T-helper 17 cell (primary cell): ENCODE measurements at places on chromosomes 11 and 22.

DNA sequence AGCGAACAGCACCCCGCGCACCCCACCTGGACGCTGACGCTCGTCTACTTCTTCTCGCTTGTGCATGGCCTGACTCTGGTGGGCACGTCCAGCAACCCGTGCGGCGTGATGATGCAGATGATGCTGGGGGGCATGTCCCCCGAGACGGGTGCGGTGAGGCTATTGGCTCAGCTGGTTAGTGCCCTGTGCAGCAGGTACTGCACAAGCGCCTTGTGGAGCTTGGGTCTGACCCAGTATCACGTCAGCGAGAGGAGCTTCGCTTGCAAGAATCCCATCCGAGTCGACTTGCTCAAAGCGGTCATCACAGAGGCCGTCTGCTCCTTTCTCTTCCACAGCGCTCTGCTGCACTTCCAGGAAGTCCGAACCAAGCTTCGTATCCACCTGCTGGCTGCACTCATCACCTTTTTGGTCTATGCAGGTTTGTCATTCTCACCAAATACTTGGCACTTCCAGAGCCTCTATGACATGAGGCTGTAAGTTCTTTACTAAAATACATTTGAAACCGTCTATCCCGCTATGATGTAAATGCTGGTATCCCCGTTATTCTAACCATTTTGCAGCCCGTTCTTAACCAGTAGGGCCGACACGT lies 535 bp downstream of the AQP11 start:
- H3K4me3 ChIP-seq = peak overlapping the region; percentile 92
- no peak for DNase-seq
- peaks cover 16% of the 10 kb centered on the region for H3K27me3 ChIP-seq
- H3K4me1 ChIP-seq = peaks cover 14% of the 10 kb centered on the region
- no peaks in the 10 kb centered on the region for H3K36me3 ChIP-seq

- no peaks in the 10 kb centered on the region for H3K36me3 ChIP-seq
- H3K27ac ChIP-seq = peak overlapping the region; percentile 43
- no peaks in the 10 kb centered on the region for H3K27me3 ChIP-seq
- H3K4me3 ChIP-seq = no peak overlapping the region
- H3K4me1 ChIP-seq = peaks cover 17% of the 10 kb centered on the region
These were observed 56.9 kb upstream of the ARFGAP3 start for GRCh38 chr22:42913874-42914510.

DNA sequence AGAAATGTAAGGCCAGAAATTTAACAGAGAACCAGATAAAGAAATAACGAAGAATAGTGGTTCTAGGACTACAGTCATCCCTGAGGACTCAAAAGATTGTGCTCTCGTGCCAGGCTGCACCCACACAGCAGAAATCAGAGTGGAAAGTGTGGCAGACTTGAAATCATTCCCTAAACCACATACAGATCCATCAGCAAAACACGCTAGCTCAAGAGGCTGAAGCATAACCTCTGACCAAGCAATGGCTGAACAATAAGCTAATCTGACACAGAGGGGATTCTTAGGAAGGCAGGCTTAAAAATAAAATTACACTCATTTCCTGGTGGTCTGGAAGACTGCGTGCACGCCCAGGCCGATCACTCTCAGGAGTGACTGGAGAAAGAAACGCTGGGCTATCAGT lies 19.0 kb downstream of the NCF4 start:
- no peak overlapping the region for H3K27ac ChIP-seq
- H3K36me3 ChIP-seq = peaks cover 12% of the 10 kb centered on the region
- DNase-seq = no peak
- no peaks in the 10 kb centered on the region for H3K27me3 ChIP-seq
- no peaks in the 10 kb centered on the region for H3K4me1 ChIP-seq

DNA sequence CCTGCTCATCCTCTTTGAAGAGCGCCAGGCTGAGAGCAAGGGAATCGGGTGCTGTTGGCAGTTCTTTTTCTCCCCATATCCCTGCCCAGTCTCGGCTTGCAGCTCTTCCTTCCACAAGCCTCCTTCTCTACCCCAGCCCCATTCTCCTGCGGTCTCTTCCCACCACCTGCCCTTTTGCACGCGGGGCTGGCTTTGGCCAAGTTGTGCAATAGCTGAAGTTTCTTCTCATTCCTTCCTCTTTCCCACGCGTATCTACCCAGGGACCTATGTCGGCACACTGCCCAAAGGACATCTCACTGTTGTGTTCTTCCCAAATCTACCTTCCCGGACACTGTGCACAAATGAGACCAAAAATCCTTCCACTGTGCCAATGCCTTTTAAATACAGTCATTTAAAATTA lies 22.3 kb upstream of the HTR3A start:
- no peak overlapping the region for H3K4me3 ChIP-seq
- no peak for DNase-seq
- no peak overlapping the region for H3K27ac ChIP-seq
- peaks cover 74% of the 10 kb centered on the region for H3K27me3 ChIP-seq

DNA sequence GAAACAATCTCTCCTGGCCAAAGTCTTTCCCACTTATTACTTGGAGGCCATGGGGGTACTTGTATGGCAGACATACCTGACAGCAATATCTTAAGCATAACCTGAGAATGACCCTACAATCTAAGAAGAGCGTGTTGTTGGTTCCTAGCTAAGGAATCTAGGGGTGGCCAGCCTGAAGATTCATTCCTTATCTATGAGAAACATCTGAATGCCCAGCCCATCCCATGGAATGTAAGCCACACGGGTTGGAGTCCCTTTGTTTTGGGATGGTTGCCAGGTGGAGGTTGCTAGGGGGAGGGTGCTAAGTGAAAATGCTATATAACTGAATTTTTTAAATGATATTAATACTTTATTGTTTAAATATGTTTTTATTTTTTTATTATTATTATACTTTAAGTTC lies 725.0 kb downstream of the ETS1 start:
- H3K27me3 ChIP-seq = peaks cover 48% of the 10 kb centered on the region
- peaks cover 3% of the 10 kb centered on the region for H3K36me3 ChIP-seq
- H3K27ac ChIP-seq = no peak overlapping the region
- no peaks in the 10 kb centered on the region for H3K4me1 ChIP-seq
- no peak overlapping the region for H3K4me3 ChIP-seq
- no peak for DNase-seq

DNA sequence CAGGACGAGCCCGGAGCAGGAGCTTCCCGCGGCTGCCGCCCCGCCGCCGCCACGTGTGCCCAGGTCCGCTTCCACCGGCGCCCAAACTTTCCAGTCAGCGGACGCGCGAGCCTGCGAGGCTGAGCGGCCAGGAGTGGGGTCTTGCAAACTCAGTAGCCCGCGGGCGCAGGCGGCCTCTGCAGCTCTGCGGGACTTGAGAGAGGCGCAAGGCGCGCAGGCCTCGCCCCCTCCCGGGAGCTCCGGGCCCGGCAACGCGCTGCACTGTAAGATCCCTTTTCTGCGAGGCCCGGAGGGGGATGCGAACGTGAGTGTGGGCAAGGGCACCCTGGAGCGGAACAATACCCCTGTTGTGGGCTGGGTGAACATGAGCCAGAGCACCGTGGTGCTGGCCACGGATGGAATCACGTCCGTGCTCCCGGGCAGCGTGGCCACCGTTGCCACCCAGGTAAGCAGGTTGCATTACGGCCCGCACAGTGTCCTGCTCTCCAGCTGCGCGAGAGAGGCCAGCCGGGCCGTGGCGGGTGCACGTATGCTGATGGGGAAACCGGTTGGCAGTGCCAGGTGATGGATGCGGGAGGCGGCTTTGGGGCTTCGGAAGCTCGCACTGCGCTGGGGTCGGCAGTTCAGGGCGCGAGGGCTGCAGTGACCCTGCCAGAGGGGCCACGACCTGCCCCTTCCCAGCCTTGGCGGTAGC lies 2.0 kb downstream of the SLC6A5 start:
- peaks cover 6% of the 10 kb centered on the region for H3K4me1 ChIP-seq
- no peak overlapping the region for H3K4me3 ChIP-seq
- no peak overlapping the region for H3K27ac ChIP-seq
- peaks cover 2% of the 10 kb centered on the region for H3K36me3 ChIP-seq
- peaks cover 89% of the 10 kb centered on the region for H3K27me3 ChIP-seq

GRCh38 chr11:121485216-121485615 lies 32.4 kb upstream of the SORL1-AS1 start:
- peaks cover 30% of the 10 kb centered on the region for H3K36me3 ChIP-seq
- H3K4me1 ChIP-seq = peaks cover 65% of the 10 kb centered on the region
- no peak overlapping the region for H3K4me3 ChIP-seq
- H3K27ac ChIP-seq = peak overlapping the region; percentile 95
- DNase-seq = no peak

GRCh38 chr11:120289426-120289825 lies 35.7 kb upstream of the TLCD5 start:
- no peak overlapping the region for H3K4me3 ChIP-seq
- peaks cover 2% of the 10 kb centered on the region for H3K36me3 ChIP-seq
- H3K27ac ChIP-seq = no peak overlapping the region
- no peak for DNase-seq

DNA sequence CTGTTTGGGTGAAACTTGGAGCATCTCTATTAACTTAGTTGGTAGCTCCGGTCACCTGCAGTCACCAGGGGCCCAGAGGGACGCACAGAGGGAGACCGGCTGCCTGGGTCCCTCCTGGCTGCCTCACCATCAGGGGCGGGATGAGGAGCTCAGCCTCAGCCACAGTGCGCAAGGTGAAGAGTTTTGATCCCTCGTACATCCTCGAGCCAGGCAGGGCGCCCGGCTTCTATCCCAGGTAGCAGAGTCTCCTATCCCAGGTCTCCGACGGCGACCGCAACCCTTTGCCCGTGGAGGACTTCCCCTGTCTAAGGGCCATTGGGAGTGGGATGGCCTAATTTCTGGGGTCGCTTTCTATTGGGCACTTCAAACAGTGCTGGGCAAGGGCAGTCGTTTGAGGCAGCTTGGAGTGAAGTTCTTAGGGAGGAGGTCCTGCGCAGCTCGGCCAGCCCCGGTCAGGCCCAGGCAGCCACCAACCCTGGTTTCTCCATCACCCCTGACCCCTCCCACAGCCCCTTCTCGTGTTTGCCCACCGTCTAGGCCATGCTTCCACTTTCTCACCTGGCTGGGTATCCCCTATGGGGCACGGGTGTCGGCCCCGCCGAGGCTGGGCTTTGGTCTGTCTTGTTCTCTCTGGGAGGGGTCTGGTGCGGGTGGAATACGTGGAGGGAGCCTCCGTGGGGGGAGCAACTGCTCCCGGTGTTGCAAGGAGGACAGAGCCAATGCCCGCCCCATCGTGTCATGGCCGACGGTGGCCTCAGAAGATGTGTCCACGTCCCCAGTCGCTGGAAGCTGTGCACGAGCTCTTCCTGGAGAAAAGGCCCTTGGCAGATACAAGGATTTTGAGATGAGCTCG lies 3.6 kb upstream of the MRGPRG start:
- peaks cover 64% of the 10 kb centered on the region for H3K27me3 ChIP-seq
- H3K36me3 ChIP-seq = peaks cover 3% of the 10 kb centered on the region
- peaks cover 7% of the 10 kb centered on the region for H3K4me1 ChIP-seq
- no peak overlapping the region for H3K4me3 ChIP-seq
- H3K27ac ChIP-seq = no peak overlapping the region

- no peaks in the 10 kb centered on the region for H3K27me3 ChIP-seq
- peaks cover 14% of the 10 kb centered on the region for H3K4me1 ChIP-seq
- no peak for DNase-seq
- H3K36me3 ChIP-seq = peaks cover 3% of the 10 kb centered on the region
These were observed 18.5 kb downstream of the ATL3 start for GRCh38 chr11:63652671-63653070.

DNA sequence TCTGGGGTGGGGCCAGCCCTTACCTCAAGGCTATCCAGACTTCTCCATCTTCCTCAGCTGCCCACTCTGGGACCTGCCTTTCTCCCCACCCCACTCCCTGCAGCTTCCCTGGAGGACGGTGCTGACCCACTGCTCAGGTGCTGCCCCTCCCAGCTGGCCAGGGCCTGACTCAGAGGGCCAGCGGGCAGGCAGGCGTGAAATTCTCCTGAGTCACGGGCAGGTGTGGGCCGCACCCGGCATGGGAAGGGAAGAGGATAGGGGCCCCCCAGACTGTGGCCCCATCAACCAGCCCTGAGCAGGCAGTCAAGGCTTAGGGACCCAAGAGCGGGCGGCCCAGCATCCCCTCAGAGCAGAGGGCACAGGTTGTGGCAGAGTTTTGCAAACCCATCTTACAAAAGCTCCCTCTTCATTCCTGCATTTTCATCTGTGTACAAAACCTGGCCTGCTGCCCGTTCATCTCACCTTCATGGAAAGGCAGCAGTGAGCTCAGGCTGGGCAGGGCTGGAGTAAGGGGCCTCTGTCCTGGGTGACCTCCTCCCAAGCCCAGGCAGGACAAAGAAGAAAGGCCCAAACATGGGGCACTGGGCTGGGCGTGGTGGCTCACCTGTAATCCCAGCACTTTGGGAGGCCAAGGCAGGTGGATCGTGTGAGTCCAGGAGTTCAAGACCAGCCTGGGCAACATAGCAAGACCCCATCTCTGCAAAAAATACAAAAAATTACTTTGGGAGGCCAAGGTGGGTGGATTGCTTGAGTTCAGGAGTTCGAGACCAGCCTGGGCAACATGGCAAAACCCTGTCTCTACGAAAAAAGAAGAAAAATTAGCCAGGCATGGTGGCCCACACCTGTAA lies 6.1 kb downstream of the RHOD start:
- no peaks in the 10 kb centered on the region for H3K27me3 ChIP-seq
- no peaks in the 10 kb centered on the region for H3K4me1 ChIP-seq
- no peak for DNase-seq
- peaks cover 2% of the 10 kb centered on the region for H3K36me3 ChIP-seq
- H3K4me3 ChIP-seq = no peak overlapping the region
- H3K27ac ChIP-seq = peak overlapping the region; percentile 1
